ENCODE measurements at places on chromosomes 12 and 14. TPM values are rescaled to one million over a fixed set of nuclear protein-coding genes. Genes with fewer than 3 reads are reported as not detected.

CLEC2A gene
- polyA plus RNA-seq: not detected

CEBPE gene
- polyA plus RNA-seq: not detected

RTL1 gene
- polyA plus RNA-seq: not detected

SPIC gene
- not detected for polyA plus RNA-seq

CCDC38 gene
- not detected for polyA plus RNA-seq

FSCB gene
- not detected for polyA plus RNA-seq

CPNE6 gene
- polyA plus RNA-seq: not detected

DNA sequence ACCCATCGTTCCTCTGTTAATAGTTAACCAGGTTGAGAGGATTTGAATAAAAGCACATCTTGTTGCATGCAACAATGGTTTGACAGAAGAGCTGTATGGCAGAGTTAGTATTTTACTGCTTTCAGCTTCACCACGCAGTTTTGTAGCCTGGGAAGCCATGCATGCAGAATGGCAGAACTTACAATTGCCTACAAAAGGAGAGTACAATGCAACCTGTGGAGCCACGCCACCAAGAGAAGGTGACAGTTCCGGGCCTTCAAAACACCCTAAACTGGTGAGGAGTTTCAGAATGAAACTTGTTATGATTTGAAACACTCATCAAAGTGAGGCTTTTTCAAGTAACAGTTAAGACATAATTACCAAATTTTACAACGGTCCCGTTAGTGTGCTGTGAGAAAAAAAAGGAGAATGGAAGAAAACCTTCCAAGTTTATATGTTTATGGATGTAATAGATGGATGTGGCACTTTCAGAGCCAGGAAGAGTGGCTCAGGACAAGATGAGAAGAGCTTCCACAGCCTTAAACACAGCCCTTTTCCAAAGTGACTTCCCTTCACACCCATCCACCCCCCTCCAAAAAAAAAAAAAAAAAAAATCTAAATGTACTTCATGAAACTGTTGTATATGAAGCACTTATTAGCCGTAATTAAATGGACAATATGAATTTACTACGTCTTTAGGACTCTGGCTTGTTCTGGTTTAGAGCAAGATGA is 158.7 kb downstream of the EGLN3 start:
- DNase-seq: no peak

- no peak for DNase-seq
These were observed 225.3 kb downstream of the KCNH5 start for GRCh38 chr14:62819931-62820330.

- DNase-seq: no peak
These were observed 38.8 kb upstream of the EML1 start for GRCh38 chr14:99754141-99755067.

GRCh38 chr12:124363353-124363965 is 68.6 kb downstream of the RFLNA start:
- no peak for DNase-seq

GRCh38 chr14:24080888-24081738 is 9.8 kb downstream of the CPNE6 start:
- DNase-seq: no peak

DNA sequence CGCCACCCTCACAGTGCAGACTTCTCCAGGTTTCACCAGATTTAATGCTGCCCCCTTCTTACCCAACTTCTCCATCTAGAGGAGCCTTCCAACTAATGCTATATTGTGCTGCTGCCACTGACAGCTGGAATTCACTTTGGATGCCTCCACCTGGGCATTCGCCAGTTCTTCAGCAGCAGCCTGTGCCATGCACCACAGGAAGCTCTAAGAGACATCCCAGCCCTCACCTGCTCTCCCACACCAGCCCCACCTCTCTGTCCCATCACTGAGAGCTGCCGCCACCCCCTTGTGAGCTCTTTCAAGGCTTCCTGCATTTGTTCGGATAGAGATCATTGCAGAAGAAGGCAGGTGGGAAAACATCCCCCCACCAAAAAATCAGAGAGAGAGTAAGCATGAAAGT is 4.6 kb upstream of the KRT2 start:
- no peak for DNase-seq

GRCh38 chr12:111369496-111370220 is 763 bp upstream of the PHETA1 start:
- no peak for DNase-seq

GRCh38 chr14:91997492-91997891 is 42.4 kb downstream of the TRIP11 start:
- no peak for DNase-seq

DNA sequence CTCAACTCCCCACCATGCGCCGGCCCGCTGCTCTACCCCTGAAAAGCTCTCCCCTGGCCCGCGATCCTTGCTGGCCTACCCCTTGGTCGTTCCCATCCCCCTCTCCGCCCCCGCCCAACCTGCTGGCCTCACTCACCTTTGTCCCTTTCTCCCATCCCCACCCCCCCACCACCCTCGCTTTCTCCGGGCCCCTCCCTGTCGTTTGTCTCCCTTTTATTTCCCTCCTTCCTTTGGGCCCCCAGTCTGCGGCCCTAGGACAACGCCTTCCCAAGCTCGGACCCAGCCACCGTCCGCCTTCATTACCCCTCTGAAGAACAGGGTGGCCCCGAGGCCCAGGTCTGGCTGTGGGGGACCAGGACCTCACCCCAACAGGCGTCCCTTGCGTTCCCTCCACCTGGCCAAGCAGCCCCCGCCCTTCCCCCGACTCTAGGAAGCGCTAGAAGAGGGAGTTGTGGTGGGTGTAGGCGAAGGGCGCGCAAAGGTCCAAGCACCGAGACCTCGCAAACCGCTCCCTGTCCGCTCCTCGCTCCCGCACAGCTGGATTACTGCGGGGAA is 6.9 kb upstream of the SLC7A7 start:
- no peak for DNase-seq

Measured in AG04450 (cell line).